Ascending aorta (tissue), 2 donors: ENCODE measurements at places on chromosomes 3 and 15.

GRCh38 chr15:22813844-22814243 is 24.6 kb upstream of the NIPA2 start:
- DNase-seq = no peak
- no peak overlapping the region for H3K27ac ChIP-seq
- no peaks in the 10 kb centered on the region for H3K27me3 ChIP-seq
- no peak overlapping the region for H3K4me3 ChIP-seq
- H3K36me3 ChIP-seq = peaks cover 8% of the 10 kb centered on the region
- H3K4me1 ChIP-seq = no peaks in the 10 kb centered on the region

- H3K27me3 ChIP-seq = no peaks in the 10 kb centered on the region
- H3K36me3 ChIP-seq = no peaks in the 10 kb centered on the region
Observed at GRCh38 chr3:101702726-101703125, 16.2 kb upstream of the RPL24 start.

DNA sequence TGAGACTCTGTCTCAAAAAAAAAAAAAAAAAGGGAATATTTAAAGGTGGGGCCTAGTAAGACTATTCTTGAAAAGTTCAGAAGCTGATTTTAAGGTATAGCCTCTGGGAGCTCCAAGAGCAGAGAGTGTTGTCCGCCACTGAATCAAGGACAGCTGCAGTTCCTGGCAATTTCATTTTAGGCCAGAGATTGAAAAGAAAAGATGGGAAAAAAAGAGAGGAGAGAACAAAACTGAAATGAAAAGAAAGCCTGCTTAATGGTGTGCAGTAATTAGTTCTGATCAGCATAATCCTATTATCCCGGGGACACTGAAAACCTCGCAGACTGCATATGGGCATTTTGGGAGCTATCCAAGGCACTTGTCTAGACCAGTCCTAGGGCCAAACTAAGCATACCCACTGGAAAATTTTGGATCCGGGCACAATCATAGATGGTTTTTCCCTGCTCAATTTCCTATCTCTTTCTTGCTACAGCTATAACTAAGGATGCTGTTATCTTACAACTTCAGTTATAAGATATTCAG is 43.2 kb downstream of the EHHADH start:
- DNase-seq = no peak
- H3K27ac ChIP-seq = no peak overlapping the region
- H3K4me1 ChIP-seq = no peaks in the 10 kb centered on the region
- H3K27me3 ChIP-seq = no peaks in the 10 kb centered on the region

DNA sequence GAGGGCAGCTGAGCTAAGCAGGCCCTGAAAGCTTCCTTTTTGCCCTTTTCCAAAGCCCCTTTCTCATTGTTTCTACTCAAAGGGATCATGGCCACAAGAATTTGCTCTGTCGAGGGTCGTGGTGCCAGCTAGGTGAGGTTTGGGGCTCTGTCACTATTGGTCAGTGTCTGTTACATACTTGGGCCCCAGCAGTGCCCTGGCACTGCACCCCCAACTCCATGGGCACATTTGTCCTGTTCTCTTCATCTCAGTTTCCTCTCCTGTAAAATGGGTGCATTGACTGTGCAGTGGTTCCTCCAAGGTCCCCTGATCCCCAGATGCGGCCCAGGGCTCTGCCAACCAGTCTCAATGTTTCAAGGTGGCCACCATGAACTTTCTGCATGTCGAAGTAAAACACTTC is 62.1 kb downstream of the SLC6A6 start:
- no peak overlapping the region for H3K27ac ChIP-seq
- peaks cover 20% of the 10 kb centered on the region for H3K36me3 ChIP-seq
- H3K27me3 ChIP-seq = no peaks in the 10 kb centered on the region
- no peak for DNase-seq
- H3K4me1 ChIP-seq = peaks cover 7% of the 10 kb centered on the region
- H3K4me3 ChIP-seq = no peak overlapping the region

DNA sequence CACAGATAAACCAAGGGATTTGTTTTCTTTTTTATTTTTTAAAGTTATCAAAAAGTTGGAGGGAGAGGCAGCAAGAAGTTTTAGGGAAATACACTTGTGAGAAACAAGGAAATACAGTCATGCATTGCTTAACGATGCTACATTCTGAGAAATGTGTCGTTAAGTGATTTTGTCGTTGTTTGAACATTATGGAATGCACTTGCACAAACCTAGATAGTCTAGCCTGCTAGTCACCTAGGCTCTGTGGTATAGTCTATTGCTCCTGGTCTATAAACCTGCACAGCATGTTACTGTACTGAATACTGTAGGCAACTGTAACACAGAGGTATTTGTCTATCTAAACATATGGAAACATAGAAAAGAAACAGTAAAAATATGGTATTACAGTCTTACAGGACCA is 2.0 kb upstream of the NFKBIZ start:
- no peak overlapping the region for H3K4me3 ChIP-seq
- no peaks in the 10 kb centered on the region for H3K27me3 ChIP-seq
- peak overlapping the region; percentile 99 for H3K27ac ChIP-seq

DNA sequence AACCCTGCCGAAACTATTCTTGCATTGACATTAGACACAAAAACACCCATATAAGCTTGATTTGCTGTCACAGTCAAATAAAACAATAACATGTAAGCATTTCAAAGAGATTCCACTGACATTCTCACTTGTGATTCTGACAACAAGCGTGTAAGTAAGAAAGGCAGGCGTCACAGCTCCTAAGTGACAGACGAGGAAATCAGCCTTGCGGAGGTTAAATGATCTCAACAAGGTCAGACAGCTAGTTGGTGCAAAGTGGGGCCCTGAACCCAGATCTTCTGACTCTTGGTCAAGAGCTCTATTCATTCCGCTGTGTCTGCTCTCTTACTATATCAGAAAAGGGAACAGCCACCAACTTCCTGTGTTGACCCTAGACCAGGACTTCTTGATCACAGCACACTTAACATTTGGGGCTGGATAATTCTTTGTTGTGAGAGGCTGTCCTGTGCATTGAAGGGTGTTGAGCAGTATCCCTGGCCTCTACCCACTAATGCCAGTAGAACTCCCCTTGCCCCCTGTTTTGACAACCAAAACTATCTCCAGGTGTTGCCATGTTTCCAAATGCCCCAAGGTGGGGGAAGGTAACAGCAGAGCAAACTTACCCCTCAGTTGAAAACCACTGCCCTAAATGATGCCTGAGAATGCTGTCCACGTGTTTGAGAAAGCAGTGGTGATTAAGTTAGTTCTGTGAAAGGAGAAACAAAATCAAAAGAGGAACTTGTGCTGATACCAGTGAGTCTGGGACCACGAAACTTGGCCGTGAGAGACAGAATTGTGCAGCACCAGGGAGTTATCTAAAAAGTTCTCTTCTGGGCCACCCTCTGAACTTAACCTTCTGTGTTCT is 86.1 kb downstream of the LIPC start:
- no peak overlapping the region for H3K27ac ChIP-seq
- H3K27me3 ChIP-seq = no peaks in the 10 kb centered on the region
- no peaks in the 10 kb centered on the region for H3K36me3 ChIP-seq
- no peak overlapping the region for H3K4me3 ChIP-seq
- peaks cover 22% of the 10 kb centered on the region for H3K4me1 ChIP-seq
- no peak for DNase-seq

DNA sequence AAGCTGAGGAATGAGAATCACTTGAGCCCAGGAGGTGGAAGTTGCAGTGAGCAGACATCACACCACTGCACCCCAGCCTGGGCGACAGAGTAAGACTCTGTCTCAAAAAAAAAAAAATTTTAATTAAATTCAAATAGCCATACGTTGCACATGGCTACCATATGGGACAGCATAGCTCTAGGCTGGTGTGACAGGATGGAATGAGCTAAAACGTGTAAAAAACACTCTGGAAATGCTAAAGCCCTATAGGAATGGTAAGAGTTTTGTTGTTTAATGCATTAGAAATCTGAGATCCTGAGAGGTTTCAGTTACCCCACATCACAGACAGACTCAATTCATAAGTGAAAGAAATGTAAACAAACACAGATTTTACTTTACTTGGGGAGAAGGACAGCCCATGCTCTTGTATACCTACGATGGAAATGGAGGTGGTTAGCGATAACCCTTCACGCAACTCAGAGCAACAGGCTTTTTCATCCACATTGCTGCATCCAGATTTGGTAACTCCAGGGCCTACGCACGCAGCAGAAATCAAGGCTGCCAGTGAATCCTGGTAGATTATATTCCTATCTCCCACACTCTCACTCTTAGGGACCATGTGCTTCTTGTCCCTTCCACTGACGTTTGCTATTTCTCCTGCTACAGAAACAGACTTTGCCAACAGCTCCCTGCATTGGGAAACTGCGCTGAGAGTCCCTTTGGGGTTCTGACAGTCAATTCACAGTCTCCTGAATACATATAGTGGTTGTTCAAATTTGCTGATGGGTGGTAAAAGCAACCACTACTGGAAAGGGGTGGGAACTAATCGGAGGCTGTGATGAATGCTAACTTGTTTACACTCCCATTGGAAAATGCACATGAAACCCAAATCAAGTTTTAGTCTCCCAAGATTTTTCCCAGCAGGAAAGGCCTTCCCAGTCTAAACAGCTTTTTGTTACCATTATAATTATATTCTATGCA is 3.1 kb downstream of the SH3BP5 start:
- DNase-seq = no peak
- peak overlapping the region; percentile 69 for H3K27ac ChIP-seq
- no peaks in the 10 kb centered on the region for H3K27me3 ChIP-seq
- no peaks in the 10 kb centered on the region for H3K36me3 ChIP-seq
- H3K4me1 ChIP-seq = peaks cover 35% of the 10 kb centered on the region

- H3K27me3 ChIP-seq = no peaks in the 10 kb centered on the region
- H3K4me3 ChIP-seq = no peak overlapping the region
- H3K27ac ChIP-seq = no peak overlapping the region
- H3K4me1 ChIP-seq = no peaks in the 10 kb centered on the region
Observed at GRCh38 chr3:68987322-68987721, 26.2 kb downstream of the EOGT start.

- H3K4me3 ChIP-seq = no peak overlapping the region
- H3K36me3 ChIP-seq = no peaks in the 10 kb centered on the region
- no peak for DNase-seq
- H3K4me1 ChIP-seq = no peaks in the 10 kb centered on the region
Observed at GRCh38 chr3:76664816-76665215, 375.1 kb upstream of the ROBO2 start.

DNA sequence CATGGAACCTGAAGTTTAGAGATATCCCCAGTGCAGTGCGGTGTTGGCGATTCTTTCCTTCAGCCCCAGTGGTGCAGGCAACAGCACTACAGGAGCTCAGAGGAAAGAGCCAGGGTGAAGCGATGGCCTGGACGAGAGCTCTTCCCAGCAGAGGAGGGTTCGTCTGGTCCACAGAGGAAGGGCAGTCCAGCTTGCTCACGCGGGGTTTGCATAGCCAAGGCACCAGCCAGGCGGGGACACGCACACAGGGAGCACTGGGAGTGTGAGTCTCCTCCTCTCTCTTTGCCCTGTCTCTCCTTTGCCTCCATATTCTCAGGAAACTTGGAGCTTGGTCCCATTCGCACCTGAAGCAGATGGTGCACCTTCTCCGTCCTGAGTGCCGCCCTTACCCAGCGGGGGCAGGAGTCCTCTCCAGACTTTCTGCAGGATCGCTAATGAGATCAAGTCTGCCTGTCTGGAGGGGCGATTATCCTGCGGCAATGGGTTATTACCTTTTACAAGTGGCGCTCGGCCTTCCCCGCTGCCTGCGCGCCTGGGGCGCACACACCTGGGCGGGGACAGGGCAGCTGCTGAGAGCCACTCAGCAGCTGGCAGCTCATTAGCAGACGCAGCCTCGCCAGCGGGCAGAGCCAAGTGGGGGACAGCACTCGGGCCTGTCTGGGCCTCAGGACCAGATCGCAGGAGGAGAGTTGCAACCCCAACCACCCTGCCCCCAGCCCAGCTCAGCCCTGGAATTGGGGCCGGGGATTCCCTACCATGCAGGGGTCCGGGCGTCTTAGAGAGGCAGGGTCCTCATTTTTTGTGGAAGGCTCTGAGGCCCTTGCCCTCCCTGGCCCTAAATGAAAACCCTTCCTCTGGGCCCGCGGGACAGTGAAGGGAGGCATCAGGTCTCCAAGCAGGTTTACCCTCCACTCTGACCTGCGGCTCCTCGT is 119.0 kb upstream of the MEF2A start:
- H3K36me3 ChIP-seq = no peaks in the 10 kb centered on the region
- DNase-seq = peak; percentile 62
- peaks cover 10% of the 10 kb centered on the region for H3K4me1 ChIP-seq
- H3K4me3 ChIP-seq = no peak overlapping the region
- H3K27ac ChIP-seq = no peak overlapping the region

- H3K27ac ChIP-seq = no peak overlapping the region
- H3K4me3 ChIP-seq = no peak overlapping the region
- no peaks in the 10 kb centered on the region for H3K36me3 ChIP-seq
Observed at GRCh38 chr3:94394885-94395284, 332.0 kb downstream of the NSUN3 start.

DNA sequence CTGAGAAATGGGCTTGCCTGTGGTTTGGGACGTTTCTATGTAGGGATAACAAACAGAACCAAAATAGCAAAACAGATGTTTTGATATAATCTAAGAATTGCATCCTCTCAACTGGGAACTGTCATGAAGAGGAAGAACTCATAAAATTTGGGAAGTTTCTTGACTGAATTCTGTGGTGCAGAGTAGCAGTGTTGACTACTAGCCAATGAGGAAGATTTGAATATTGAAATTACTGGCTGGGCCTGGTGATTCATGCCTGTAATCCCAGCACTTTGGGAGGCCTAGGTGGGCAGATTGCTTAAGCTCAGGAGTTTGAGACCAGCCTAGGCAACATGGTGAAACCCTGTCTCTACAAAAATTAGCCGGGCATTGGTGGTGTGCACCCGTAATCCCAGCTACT is 42.2 kb downstream of the ZNF609 start:
- no peak for DNase-seq
- H3K27ac ChIP-seq = no peak overlapping the region
- no peaks in the 10 kb centered on the region for H3K27me3 ChIP-seq
- H3K4me3 ChIP-seq = no peak overlapping the region
- H3K4me1 ChIP-seq = peaks cover 8% of the 10 kb centered on the region

DNA sequence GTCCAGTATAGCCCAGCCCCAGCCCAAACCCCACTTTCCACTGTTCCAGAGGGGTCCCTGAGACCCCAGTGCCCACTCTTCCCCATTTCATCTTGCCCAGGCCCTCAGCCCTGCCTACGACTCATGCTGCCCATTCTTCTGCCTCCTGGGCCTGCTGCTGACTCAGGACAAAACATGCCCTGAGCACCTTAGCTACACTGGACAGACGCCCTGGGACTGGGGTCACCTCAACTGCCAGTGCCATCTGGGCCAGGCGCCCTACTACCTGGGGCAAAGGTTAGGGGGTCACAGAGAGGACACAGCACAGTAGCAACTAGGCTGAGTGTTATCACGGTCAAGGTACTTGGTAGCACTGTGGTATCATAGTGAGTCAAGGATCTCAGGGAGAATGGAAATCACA is 2.6 kb upstream of the LAMB2 start:
- H3K36me3 ChIP-seq = peaks cover 5% of the 10 kb centered on the region
- peaks cover 24% of the 10 kb centered on the region for H3K4me1 ChIP-seq
- no peak overlapping the region for H3K27ac ChIP-seq
- H3K4me3 ChIP-seq = no peak overlapping the region

DNA sequence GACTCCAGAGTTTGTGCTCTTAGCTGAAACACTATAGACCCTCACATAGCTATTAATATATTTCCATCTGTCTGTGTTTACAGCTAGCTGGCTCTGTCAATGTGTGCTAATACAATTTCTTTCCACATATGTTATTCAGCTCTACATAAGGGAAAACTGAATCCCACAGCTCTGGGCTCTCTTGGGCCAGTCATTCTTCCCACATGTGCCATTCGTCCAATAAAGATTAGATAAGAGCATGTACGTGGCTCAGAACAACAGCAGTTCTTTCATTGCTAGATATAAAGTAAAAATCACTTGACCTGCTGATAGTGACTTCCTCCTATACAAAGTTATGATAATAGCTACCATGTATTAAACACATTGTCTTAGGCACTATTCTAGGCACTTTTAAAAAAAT is 2.8 kb upstream of the ILDR1 start:
- no peak overlapping the region for H3K4me3 ChIP-seq
- no peaks in the 10 kb centered on the region for H3K27me3 ChIP-seq
